ENCODE measurements at places on chromosomes 12 and 14.

- DNase-seq: no peak
Measured at GRCh38 chr12:58814036-58814435, 106.3 kb downstream of the LRIG3 start.

DNA sequence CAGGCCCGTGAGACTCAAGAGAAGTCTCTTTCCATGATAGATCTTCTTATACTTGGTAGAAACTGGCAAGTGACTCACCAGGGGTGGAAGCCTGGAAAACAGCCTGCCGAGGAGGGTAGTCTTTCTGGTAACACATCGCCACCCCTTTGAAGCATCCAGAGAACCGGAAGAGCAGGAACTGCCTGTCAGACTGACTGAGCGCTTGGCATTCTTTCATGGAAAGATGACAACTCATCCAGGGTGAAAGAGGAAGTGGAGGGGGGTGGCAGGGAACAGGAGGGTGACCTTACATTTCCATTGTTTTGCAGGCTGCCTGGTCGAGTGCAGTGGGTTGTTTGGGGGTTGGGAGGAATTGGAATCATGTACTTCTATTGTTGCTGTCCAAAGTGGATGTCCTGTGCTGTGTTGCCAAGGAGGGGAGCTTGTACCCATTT, 34.5 kb downstream of the PRKCH start:
- DNase-seq: peak; percentile 82

DNA sequence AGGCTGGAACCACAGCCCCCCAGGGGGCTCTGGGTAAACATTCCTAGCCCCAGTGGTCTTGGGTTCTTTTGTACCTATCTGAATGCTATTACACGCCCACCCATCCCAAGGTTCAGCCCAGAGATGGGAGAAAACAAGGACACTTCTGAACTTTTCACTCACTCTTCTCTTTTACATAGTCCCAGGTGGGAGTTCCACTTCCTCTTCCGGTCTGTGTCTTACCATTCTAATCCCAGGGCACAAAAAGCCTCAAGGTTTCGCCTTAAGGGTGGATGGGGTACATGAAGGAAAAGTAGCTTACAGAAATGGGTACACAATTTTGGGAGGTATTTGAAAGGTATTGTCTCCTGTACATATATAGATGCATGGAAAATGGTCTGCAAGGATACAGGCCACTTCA, 79.0 kb downstream of the TMEM30B start:
- no peak for DNase-seq

DNA sequence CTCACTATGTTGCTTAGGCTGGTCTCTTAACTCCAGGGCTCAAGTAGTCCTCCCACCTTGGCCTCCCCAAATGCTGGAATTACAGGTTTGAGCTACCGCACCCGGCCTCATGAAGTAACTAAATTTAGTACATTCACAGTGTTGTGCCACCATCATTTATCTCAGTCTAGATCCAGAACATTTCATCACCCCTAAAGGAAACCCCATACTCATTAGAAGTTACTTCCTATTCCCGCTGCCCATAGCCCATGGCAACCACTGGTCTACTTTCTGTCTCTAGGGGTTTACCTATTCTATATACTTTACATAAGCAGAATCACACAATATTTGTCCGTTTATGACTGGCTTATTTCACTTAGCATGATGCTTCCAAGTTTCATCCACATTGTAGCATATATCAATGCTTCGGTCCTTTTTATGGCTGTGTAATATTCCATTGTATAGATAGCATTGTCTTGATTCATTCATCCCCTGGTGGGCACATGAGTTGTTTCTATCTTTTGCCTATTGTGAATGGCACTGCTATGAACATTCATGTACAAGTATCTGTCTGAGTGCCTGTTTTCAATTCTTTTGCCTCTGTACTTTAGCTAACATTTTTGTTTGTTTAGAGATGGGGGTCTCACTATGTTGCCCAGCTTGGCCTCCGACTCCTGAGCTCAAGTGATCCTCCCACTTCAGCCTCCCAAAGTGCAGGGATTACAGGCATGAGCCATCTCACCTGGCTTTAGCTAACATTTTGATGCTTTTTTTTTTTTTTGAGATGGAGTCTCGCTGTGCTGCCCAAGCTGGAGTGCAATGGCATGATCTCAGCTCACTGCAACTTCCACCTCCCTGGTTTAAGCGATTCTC, 10.2 kb upstream of the SH2B3 start:
- DNase-seq: no peak

GRCh38 chr12:52210186-52210924, 18.5 kb upstream of the KRT80 start:
- no peak for DNase-seq

DNA sequence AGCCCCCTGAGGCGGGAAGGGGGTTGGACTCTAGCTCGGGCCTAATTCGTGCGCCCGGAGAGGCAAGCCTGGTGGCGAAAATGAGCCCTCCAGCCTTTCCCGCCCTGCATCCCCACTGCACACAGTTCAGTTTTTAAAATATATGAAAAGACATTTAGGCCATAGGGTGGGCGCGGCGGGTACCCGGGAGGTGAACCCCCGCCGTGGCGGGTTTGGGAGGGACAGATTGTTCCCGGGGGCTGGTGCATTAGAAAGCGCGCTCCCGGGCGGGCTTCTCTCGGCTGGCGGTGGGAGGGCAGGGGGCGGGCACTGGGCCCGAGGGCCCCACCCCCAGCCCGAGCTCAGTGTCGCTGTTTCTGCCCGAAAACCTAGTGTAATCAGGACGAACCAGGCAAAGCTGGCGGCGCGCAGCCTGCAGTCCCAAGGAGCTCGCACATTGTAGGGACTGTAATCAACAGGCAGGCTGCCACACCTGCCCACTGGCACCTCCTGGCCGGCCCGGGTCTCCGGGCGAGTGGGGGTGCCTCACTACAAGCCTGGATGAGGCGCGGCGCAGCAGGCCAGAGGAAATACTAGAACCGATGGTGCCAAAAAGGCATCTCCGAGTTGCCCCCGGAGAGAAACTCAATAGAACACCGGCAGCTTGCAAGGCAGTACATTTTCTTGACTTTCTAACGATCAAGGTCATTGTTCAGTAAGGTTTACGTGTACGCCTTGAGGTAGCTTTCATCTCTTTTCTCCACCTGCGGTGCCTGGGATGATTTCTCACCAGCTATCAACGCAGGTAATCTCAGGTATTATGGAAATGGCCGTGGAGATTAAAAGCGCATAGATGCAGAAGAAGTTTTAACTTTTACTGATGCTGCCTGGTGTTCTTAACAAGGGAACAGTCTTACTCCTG, 764 bp upstream of the SPTB start:
- peak; percentile 43 for DNase-seq

DNA sequence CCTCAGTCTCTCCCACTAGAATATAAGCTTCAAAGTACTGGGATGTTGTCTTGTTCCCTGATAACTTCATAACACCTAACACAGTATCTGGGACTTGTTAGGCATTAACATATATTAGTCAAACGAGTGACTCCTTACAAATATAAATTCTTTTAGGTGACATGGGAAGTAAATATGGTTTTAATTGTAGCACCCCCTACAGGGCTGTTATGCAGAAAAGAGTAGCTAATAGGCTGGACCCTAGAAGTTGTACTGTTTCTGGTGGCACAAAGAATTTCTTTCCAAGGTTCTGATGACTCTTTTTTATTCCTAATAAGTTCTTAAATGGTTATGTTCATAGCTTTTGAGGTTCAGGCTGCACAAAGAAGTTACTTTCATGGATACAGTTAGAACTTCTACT, 29.8 kb downstream of the GPATCH2L start:
- peak; percentile 4 for DNase-seq

GRCh38 chr12:4448371-4448940, 2.8 kb upstream of the FGF6 start:
- no peak for DNase-seq
